ENCODE measurements at places on chromosomes 7 and 10.

DNA sequence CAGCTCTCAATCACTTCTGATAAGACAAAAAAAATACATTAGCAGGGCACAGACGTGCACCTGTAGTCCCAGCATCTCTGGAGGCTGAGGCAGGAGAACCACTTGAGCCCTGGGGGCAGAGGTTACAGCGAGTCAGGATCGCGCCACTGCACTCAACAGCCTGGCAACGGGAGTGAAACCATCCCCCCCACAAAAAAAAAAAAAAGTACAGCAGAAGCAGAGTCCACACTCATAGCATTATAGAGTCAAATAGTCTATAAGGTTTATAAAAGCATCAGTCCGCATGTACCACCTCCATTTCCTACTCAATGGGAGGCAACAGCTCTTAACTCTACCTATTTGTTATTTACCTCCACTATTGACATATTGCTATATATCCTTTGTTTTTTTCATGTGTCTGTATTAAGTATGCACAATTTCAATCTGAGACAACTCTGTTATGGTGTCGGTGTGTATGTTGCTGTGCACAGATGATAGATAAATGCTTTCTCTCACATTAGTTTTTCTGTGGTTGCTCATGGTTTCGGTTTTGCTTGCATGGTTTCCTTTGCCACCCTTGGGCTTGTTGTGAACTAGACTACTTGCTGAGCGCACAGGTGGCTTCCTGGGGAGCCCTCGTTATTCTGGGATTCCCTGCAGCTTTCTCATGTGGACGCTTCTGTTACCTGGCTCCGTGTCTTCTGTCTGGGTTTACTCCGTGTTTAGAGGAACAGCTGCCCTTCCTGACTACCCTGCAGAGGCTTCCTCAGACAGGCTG is 40.4 kb downstream of the PROSER2 start:
- no peak for DNase-seq

GRCh38 chr7:41503438-41503837 is 199.5 kb downstream of the INHBA start:
- DNase-seq, result no peak

DNA sequence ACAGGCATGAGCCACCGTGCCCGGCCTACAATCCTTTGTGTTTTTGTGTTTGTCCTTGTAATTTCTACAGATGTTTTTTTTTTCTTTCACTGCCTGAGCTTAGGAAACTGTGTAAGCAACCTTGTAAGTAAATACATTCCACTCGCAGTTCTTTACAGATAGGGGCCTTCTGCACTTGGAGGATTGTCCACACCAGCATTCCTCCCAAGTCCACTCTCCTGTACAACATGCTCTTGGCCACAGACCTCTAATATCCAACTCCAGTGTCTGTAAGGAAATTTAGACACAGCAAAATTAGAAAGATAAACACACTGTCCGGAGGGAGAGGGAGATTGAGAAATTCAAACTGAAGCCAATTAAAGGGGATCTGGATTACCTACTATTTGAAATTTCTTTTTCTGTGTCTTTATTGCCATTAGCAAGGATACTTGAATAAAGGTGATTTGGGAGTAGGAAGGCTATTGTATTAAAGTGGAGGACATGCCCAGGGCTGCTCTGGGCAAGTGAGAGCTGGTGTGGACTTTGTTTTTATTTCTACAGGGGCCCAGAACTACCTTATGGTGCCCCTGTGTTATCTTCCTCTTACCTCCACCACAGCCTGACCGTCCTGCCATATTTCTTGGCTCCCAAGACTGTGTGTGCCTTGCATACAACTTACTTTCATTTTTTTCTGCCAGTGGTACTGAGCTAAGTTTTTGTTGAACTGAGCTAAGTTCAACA is 9.7 kb downstream of the MXI1 start:
- DNase-seq, result no peak

DNA sequence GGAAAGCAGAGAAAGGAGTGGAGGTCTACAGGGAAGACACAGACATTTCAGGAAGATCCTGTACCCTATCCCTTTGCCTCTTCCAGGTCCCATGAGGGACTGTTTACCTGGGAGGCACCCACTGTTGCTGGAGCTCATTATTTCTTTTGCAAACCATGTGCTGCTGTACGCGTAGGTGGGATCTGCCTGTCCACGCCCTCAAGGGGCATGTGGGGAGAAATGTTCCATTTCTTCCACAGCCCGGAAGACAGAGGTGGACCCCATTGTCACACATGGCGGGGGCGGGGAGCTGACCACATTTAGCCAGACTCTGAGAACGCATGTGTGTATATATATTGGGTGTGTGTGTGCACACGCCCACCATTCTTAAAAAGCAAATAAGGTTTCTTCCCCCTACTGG is 2.0 kb downstream of the PLXNA4 start:
- DNase-seq, result no peak

- DNase-seq, result no peak
Observed at GRCh38 chr7:99403764-99404163, 4.6 kb downstream of the PDAP1 start.

- no peak for DNase-seq
Observed at GRCh38 chr10:96047004-96047649, 3.7 kb downstream of the CCNJ start.

DNA sequence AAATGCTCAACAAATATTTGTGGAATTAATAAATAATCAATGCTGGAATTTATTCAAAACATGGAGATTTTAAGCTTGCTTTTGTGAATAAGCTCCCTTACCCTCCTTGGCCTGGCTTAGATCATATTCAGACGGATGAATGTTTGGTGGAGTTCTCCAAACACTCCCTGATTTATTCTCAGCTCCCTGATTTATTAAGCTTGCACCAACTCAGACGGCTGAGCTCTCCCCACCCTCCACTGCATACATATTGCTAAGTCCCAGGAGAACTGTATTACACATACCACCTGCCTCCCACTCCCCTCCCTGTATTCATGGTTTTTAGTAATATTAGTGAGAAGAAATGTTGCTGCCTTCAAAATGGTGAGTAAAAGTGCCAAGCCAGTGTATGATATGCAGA is 1057.5 kb downstream of the SORCS3 start:
- DNase-seq, result no peak

- DNase-seq, result peak; percentile 37
Observed at GRCh38 chr10:66925896-66926715, at the start of gene LRRTM3. Gene LRRTM3 (plus strand): TSS chr10:66926036.

- no peak for DNase-seq
Observed at GRCh38 chr10:127948791-127949190, 41.9 kb downstream of the PTPRE start.

DNA sequence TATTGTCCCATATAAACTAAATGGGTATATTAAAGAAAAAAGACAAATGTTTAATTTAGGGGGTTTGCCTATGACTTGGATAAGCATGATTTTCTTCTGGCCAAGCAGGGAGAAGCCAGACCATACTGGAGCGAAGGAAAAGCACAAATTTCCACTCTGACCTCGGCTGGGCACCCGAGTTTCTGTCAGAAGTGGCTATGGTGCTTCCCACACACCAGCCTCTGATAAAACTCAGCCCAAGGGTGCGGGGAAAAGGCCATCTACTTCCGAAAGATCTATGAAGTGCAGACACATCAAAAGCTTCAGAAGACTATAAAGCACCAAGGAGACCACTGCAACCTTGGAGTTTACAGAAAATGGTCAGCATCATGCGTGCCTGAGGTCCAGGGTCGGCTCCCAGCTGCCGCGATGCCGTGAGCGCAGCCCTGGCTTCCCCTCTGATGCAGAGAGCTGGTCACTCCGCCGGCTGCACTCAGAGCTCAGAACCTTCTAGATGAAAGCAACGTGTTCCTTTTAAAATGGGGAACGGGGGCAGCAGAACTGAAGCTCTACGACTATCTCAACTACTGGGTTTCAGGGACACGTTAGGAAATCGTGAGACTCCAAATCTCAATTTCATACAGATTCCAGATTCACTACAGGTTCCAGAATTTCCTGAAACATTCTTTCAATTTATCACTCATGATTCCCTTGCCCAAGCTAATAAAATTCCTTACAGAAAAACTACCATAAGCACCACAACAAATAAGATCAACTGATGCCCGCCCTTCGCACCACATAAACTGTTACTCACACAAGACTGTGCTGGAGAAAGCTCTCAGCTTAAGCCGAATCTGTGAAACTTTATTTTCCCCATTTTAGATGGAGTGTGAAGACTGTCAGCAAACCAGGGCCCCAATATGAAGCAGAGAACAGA is 84.5 kb downstream of the DIP2C start:
- no peak for DNase-seq

GRCh38 chr10:112344261-112344660 is 29.7 kb upstream of the ACSL5 start:
- DNase-seq, result no peak

DNA sequence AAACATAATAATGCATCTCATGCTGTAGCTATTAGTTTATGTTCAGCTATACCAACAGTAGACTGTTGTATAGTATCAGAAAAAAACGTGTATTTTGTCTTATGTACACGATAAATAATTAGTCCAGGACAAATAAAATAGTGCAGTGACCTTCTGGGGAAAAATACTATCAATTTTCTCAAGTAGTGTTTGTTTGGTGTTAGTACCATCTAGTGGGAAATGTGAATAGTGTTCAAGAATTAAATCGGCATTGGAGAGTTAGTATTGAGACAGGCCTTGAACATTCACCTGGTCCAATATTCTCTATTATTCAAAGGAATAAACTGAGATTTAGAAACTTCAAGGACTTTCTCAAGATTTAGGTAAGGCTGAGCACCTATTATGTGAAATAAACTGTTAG is 21.7 kb upstream of the OR2A5 start:
- DNase-seq, result no peak

DNA sequence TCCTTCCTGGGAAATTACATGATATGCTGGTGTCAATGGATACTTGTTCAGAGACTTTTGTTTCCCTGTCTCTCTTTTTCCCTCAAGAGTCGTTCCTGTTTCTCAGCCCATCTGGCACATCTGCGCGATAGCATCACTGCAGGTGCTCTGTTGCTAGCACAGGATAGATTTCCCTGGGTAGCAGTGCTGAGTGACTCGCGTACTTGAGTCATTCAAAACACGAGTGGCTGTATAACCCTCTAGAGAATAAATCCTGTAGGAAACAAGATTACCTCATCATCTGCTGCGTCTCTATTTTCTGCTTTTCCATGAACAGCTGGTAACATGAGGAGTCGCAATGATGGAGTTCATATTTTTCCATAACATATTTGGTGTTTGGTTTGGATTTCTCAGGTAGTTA is 452.0 kb upstream of the FZD8 start:
- peak; percentile 67 for DNase-seq

DNA sequence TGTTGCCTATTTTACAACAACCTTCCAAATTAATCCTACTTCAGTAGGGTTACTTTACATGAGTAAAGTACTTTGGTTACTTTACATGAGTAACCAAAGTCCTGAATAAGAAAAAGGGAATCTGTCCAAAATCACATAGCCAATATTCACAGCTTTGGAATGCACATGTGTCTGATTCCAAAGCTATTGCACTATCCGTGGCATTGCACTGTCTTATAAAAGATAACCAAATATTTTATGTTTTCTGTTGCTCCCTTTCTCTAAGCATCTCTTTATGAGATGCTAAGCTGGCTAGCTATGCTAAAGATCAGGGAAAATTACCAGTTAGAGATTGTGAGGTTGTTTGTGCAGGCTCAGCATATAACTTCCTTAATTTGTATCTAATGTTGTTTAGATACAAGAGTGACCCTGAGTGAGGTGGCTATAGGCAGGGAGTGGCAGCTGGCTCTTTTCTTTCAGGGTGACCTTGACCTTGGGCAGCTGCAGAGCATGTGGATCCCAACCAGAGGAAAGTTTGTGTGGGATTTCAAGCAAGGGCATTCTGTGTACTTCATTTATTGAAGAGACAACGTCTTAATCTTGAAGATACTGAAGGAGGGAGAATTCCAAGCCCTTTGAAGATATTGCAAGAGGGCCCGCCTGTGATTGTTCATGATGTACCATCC is 366.1 kb upstream of the ANKRD30A start:
- no peak for DNase-seq

- DNase-seq, result no peak
Observed at GRCh38 chr7:24216576-24217125, 67.3 kb upstream of the NPY start.

DNA sequence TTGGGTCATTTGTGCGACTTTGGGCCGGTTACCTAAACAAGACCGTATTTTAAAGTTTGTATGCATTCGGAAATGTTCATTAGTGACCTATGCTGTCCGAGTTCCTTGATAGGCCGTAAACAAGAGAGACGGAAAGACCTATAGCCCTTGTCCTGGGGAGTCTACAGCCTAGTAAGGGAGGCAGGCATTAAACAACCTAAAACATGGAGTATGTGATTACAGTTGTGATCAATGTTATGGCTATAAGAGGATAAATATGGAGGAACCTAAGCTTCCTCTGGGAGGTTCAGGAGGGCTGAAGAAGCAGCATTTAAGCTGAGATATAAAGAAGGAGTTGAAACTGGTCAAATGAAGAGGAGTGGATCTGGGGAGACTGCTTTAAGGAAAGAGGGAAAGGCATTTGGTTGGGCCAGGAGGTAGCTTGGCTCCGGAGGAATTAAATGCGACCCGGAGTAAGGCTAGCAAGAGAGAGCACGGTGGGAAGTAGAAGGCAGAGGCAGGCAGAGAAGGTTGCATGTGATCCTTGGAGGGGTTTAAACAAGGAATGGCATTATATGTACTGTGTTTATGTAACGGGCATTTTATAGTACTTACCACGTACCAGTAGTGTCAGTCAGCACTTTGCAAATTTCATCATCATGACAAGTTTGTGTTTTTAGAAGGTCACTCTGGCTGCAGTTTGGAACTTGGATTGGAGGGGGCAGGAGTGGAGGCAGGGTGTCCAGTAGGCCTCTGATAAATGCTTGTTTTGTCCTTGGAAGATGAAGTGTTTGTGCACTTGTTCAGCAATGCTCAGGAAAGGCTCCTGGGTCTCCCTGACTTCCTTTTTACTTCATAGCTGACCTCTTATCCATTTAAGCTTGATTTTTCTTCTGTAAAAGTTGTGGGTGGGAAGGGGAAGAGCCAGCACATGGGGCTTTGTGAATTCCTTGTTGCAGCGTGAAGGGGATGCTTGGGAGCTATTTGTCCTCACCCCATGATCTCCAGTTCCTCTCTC is 1.0 kb upstream of the AVPI1 start:
- DNase-seq, result no peak

DNA sequence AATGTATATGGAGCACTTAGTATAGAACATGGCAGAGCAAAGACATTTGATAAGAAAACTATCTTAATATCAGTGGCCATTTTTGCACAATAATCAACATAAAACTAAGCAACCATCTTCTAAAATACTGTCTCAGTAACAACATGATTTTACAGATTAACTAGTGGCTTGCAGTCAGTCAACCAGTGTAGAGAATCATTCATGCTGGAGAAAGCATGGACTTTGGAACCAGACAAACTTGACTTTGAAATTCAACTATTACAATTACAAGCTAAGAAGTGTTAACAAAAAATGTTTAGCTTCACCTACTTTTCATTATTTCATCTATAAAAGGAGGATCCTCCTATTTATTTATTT is 27.7 kb downstream of the CUBN start:
- no peak for DNase-seq

DNA sequence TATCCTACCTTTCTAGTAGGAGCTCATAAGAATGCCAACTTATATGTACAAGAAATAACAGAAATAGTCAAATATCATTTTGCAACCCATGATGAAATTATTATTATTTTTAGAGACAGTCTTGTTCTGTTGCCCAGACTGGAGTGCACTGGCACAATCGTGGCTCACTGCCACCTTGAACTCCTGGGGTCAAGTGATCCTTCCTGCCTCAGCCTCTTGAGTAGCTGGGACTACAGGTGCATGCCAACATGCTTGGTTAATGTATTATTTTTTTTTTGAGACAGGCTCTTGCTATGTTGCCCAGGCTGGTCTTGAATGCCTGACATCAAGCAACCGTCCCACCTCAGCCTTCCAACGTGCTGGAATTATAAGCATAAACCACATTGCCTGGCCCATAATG is 44.8 kb downstream of the TNPO3 start:
- DNase-seq, result no peak
